Stimulated activated CD4-positive, alpha-beta T cell treated with anti-CD3 and anti-CD28 coated beads, Interleukin-15, amount 100 ng/mL, for 24 hours (primary cell): ENCODE measurements at places on chromosomes 1 and 21.

- no peak for DNase-seq
Observed at GRCh38 chr21:44702111-44702972, 5.4 kb downstream of the KRTAP10-12 start.

DNA sequence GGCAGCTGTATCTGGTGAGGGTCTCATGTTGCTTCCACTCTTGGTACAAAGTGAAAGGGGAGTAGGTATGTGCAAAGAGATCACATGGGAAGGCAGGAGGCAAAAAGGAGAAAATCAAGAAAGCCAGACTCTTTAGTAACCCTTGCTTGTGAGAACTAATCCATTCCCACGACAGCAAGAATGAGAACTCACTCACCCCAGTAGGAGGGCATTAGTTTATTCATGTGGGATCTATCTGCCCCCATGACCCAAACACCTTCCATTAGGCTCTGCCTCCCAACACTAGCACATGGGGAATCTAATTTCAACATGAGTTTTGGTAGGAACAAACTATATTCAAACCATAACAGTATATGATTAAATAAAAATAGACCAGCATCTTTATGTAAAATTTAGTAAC, 57.6 kb downstream of the ZNHIT6 start:
- no peak for DNase-seq

GRCh38 chr1:111346089-111346885, 55.6 kb downstream of the CHIA start:
- peak; percentile 87 for DNase-seq

DNA sequence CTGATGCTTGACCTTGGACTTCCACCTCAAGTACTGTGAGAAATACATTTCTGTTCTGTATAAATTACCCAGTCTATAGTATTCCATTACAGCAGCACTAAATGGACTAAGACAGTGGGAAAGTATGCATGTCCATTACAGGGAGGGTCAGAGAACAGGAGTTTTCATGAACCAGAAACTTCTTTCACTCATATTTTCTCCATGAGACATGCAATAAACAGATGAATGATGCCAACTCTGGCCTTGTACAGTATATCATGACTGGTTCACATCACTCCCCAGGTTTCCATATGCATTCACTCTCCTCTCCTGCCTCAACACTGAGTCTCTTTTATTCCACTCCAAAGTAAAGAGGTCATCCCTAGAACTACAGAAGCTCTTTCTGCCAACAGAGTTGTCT, 4.5 kb upstream of the IFI16 start:
- no peak for DNase-seq

DNA sequence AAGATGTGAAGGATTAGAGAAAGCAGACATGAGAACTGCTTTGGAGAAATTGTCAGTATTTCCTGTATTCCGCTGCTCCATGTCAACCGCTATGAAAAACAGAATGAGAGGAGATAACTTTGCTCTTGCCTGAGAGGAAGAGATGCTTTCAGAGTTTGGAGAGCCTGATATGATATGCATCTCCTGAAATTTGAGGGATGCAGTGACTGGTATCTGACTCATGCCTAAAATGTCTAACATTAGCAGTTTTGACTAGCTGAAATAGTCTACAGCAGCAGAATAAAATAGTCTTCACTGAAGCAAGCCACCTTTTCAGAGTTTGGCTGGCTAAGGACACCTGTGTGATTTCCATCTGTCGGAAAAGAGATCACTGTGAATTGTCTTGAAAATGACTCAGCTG, 165.8 kb upstream of the LRRC7 start:
- DNase-seq: no peak

DNA sequence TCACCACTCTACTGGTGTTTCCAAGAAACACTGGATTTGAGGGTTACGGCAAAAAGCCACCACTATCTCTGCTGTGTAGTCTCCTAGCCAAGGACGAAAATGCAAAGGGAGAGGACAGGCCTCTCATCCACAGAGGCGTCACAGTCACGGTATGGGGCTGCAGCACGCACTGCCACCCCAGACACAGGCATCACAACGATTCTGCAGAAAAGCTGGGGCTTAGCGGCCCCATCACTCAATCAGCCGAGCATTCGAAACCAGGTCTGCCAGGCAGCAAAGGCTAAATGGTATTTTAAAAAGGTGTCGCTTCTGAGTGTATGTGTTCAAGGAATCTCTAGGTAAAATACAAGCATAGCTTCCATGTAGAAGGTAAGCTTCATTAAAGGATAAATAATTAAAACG, 1.4 kb downstream of the RIPK4 start:
- no peak for DNase-seq

DNA sequence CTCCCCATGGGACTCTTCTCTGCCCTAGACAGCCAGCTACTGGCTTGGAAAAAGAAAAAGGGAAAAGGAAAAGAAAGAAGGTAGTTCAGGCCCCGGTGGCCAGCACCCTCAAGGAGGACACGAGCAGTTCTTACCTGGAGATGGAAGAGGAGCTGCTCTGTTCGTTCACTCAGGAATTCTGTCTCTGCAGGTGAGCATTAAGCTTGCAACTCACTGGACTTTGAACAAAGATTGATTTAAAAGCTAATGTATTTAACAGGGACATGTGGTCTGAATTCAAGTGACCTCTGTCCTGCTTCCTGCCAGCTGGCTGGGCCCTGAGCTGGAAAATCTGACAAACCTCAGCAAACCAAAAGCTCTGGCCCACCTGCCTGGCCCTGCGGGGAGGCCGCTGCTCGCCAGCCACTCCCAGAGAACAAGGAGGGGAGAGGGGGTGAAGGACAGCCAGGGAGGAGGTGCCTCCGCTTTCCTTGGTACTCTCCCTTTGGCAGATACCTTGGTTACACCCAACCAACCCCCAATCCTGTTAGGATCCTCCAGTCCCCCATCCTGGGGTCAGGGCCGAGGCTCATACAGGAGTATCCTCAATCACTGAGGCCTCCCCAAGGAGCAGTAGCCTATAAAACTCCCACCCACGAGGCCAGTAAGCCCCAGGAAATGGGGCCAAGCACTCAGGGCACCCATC, at the start of gene PDZK1:
Gene PDZK1 (minus strand): TSS at position 186 of the 685 bp plus-strand sequence. CDS start 19,347 bp downstream, outside the sequence.
- no peak for DNase-seq

DNA sequence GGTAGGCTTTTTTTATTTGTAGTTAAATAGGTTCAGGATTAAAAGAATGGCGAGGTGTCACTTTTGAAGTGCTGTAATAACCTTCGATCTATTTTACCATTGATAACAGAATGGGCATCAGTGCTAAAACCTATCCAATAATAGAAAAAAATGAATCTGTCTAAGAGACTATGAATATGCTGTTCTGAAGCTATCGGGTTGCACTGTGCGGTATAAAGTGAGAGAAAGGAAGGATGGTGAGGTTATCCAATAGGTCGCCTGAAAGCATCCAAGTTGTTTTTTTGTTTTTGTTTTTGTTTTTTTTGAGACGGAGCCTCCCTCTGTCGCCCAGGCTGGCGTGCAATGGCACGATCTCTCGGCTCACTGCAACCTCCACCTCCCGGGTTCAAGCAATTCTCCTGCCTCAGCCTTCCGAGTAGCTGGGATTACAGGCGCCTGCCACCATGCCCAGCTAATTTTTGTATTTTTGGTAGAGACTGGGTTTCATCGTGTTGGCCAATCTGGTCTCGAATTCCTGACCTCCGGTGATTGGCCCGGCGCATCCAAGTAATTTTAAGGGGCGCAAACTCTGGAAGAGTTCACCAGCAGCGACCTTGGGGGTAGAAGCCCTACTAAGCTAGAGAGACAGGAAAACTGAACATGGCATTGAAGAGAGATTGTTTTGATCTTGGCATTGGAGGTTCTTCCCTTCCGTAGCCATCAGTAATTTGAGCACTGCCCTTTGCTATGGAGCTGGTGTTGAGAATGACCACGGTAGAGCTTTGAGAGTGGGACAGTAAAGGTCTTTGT, 8.7 kb upstream of the MDM4 start:
- DNase-seq: peak; percentile 38

DNA sequence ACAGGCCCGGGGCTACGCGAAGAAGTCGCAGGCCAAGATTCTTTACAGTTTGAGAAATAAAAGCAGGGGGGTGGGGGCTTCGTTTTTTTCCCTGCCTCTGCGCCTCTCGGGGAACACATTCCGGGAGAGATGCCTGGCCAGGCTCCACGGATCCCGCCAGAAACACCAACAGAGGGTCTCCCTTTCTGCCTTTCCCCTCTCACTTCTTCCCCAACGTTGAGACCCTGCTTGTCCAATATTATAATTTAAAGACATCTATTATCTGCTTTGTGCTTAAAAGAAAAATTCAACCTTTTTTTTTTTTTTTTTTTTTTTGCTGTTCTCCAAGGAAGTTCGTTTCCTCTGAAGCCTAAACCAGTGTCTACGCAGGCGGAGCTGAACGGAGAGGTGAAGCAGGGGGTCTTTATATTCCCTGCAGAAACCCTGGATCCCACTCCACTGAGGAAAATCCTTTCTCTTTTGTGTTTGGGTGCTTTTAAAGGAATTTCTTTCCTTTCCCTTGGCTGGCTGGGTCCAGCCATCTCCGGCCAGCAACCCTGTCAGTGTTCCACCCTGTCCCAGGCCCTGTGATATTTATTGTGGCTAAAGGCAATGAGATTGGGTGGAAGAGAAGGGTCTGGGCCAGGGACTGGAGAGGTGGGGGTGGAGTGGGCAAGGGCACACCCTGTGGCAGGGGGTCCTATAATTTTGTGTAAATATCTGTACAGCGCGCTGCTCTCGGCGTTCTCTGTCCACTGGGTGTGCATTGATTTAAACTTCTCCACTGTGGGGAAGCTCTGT, 2.2 kb downstream of the FOXD2 start:
- DNase-seq: no peak

GRCh38 chr1:210490781-210491180, 162.1 kb downstream of the HHAT start:
- DNase-seq: no peak

DNA sequence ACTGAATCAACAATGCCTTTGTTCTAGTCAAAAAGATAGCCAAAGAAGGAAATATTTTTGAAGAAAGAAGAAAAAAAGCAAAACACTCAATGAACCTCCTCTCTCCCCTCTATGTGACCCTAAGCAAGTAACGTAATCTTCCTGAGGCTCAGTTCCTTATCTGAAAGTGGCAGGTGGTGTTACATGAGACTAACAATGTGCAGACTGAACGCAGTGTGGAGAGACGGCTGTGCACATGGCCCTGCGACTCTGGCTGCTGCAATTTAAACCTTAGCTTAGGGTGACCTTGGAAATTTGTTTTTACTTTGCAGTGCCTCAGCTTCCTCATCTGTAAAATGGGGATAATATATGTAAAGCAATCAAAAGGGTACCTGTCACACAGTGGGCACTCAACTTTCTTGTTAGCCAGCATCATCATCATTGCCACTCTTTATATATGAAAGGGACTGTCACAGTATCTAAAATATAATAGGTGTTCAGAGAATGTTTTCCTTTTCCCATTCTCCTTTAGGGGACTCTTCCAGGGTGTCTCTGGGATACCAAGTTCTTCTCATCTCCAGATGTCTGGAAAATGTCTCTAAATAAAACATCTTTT, 100.1 kb upstream of the JUN start:
- DNase-seq: no peak

GRCh38 chr1:5010236-5010635, 355.8 kb downstream of the AJAP1 start:
- no peak for DNase-seq

- DNase-seq: peak; percentile 5
Observed at GRCh38 chr1:245091818-245092637, 62.8 kb upstream of the KIF26B start.

GRCh38 chr1:109615879-109616278, 3.5 kb downstream of the GNAT2 start:
- no peak for DNase-seq
